ENCODE measurements at places on chromosomes 16 and 17.
A peak's percentile ranks its signal among the peaks of the same experiment; 100 is the strongest.

DNA sequence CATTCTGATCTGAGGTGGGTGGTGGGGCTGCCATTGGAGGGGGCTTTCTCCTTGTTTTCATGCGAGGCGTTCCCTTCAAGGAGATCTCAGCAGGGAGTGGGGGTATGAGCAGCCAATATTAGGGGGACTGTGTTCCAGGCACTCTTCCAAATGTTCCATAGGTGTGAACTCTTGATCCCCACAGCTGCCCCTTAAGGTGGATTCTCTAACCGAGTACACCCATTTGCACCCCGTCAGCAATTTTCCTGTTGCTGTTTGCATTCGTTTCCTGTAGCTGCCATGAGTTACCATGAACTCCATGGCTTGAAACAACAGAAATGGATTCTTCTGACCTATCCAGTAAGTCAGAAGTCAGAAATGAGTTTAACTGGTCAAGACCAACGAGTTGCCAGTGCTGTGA, 3.7 kb upstream of the PRR15L start:
- DNase-seq, result no peak

GRCh38 chr16:88194397-88195268, 188.1 kb upstream of the ZNF469 start:
- DNase-seq, result peak; percentile 70

GRCh38 chr17:40796846-40797245, 2.9 kb downstream of the KRT28 start:
- DNase-seq, result no peak

GRCh38 chr17:42651392-42651791, 7.7 kb upstream of the TUBG2 start:
- DNase-seq, result no peak

DNA sequence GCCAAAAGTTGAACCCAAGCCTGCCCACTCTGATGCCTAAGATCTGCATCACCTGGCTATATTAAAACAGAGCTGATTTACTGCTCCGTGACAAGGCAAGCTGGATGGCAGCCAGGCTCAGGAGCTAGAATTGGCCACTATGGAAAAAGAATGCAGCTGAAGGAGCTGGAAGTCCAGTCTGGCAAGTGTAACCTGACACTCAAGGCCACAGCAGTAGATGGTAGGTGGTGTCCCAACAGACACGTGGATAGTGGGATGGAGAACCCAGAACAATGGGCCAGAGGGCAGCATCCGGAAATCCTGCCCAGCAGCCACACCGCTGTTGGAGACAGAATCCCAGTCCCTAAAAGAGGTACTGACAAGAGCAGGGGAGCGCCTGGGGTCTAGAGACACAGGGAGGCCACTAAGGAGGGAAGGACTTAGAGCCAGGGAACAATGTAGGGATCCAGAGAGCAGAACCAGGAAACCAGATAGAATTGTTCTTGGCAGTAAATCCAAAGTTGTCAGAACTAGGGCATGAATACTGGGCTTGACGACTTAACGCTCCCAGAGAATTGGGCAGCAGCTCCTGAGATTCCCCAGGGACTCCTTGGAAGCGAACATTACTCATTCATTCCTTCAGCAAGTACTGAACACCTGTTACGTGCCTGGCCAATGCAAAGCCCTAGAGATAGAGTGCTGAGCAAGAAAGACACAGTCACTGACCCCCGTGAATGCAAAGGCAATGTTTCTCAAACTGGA, 85.7 kb downstream of the CDYL2 start:
- DNase-seq, result peak; percentile 20

DNA sequence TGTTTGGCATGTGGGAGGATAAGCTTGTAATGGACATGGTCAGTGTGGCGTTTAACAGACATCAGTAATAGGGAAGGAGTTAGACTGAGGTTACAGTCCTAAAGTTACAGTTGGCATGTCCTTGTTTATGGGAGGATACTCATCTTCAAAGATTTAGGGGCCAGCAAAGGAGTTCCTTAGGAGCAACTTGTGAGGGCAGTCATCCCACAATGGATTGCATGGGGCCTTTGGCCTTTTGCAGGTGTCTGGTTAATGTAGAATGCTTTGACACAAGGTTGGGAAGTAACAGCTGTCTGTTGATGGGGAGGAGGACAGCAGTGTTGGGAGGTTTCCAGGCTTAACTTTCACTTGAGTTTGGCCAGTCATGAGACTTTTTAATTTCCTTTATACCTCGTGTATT, 2.2 kb downstream of the NUBP1 start:
- no peak for DNase-seq

DNA sequence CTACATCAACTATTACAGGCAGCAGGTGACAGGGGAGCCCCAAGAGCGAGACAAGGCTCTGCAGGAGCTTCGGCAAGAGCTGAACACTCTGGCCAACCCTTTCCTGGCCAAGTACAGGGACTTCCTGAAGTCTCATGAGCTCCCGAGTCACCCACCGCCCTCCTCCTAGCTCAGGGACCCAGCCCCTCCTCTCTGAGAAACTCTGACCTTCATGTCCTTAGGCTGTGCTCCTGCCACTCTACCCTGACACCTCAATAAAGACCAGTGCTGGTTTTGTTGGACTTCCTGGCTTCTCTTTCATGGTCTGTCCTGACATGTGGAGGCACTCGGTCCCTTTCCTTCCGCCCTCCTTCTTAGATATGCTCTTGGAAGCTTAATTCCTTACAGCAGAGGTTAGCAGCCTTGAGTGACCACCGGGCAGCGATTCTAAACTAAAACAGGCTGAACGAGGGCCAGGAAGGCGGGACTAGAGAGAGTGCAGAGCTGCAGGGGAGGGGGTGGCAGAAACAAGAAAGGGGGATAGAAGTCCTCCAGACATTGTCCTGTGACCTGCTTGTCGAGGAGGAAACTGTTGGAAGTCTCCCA, 915 bp downstream of the AHSP start:
- DNase-seq, result peak; percentile 15

- peak; percentile 36 for DNase-seq
These were observed 917 bp downstream of the YWHAE start for GRCh38 chr17:1398931-1399678.

DNA sequence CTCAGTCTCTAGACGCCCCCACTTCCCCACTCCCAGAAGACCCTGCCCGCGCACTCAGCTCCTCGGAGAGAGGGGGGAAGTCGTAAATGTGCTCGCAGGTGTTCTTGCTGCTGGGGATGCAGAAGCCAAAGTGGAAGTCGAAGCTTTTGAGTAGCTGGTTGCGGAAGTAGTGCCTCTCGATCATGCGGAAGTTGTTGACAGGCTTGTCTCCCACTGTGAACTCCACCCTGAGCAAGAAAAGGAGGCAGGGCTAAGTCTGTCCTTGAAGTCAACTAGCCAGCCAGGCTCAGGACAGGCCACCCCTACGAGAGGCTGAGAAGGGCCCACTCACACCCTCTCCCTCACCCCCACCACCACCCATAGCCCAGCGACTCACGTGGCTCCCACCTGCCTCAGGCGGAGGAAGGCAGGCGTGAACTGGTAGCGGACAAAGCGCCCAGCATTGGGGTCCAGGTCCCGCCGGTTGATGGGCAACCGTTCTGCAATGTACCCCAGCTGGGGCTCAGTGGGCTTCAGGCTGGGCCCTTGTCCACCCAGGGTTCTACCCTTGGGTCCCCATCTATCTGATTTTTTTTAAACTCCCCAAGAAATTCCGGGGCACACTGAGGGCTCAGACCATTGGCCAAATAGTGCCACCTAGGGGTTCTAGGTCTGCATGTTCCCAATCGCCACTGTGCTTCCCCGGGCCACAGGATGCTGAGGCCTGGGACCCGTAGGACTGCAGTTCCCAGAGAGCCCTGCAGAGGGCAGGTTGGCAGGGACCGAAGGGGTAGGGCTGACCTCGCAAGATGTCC, 4.6 kb downstream of the UNC119 start:
- DNase-seq, result peak; percentile 90

DNA sequence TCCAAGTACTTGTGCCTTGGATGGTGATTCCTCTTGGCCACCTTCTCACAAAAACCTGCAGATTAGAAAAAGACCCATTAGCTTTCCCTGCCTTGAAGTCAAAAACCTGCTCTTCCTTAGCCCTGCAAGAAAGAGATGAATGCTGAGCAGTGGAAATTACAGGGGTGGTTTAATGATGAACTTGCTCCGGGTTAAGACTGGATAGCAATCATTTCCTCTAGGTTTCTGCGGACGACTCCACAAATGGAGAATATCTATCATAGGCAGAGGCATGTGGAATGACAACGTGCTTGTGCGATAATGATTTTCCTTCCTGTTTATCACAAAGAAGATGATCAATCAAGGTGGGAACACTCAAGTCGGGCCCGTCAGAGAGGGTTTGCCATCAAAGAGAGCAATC, 201.2 kb upstream of the ERCC4 start:
- no peak for DNase-seq

DNA sequence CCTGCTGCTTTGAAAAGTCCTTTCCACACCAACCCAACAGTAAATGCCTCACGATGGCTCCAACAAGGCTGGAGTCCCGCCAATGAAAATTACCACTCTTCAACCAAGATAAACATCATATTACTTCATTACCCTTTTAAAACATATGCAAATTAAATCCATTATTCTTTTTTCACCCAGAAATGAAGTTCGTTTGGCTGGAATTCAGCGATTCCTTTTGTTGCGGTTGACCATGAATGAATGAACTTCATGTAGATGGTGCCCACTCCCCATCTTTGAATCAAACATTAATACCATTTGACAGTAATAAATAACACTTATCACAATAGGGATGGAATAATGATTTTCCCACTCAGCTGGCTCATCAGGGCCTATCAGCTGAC, 211.5 kb upstream of the TOX3 start:
- no peak for DNase-seq

DNA sequence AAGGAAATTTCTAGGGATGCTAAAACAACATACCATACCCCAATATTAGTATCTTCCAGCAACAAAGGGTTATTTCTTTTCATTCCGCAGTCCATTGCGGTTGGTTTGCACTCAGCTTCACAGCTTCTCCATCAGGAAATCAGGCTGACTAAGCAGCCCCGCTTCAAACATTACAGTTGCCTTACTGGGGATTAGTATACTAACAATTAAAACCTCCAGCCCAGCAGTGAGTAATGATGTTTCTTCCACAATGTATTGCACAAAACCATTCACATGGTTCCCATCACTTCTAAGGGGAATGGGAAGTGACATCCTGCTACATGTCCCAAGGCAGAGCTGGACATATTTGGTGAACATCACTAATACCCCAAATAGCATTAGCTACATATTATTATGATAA, 1384.9 kb downstream of the CDH8 start:
- DNase-seq, result peak; percentile 14
